ENCODE measurements at places on chromosomes 3 and 15.

DNA sequence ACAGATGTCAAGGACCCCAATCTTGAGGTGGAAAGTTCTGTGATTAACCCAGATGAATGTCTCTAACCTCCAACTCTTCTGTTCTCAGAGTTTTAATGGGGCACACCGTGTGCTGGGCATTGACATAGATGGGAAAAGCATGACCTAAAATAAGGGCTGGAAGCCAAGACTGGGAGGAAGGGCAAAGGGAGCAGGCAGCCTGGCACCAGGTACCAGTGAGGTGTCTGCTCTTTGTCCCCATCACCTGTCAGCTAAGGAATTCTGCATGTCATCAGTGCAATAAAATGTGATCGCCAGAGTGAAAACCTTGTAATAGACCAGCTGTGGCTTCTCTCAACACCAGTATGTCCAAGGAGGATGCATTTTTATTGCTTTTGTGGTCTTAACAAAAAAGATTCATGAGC, 143.5 kb upstream of the TPM1 start:
- no peak for DNase-seq

DNA sequence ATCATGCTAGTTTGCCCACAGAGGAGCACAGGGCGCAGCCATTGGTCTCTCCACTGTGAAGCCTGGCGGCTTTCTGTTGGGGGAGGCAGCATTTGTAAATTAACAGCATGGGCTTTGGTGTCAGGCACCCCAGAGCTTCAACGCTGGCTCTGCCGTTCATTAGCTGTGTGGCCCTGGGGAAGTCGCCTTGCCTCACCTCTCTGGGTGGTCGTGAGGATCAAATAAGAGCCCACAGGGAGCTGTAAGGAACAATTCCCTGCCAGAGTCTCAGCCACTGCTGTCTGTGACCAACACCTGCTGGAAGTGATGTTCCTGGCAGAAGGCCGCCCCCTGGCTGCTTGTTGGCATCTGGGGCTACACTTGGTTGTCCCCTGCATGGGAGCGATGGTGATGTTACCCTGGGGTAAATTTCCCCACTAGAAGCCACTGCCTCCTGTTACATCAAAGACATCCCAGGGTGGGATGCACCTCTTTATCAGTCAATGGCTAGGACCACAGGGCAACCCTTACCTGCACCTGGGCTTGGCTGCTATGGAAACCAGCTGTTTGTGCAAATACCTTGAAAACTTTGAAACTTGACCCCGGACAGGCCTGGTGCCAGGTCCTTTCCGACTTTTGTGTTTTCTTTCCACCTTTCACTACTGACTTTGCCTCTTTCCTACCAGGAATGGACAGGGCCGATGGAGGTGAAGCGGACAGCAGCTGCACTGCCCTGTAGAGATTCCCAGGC, 36.9 kb downstream of the DNASE1L3 start:
- no peak for DNase-seq

GRCh38 chr15:33608714-33609113, 297.9 kb downstream of the RYR3 start:
- DNase-seq, result no peak

GRCh38 chr15:67156426-67156825, 91.0 kb downstream of the SMAD3 start:
- no peak for DNase-seq

DNA sequence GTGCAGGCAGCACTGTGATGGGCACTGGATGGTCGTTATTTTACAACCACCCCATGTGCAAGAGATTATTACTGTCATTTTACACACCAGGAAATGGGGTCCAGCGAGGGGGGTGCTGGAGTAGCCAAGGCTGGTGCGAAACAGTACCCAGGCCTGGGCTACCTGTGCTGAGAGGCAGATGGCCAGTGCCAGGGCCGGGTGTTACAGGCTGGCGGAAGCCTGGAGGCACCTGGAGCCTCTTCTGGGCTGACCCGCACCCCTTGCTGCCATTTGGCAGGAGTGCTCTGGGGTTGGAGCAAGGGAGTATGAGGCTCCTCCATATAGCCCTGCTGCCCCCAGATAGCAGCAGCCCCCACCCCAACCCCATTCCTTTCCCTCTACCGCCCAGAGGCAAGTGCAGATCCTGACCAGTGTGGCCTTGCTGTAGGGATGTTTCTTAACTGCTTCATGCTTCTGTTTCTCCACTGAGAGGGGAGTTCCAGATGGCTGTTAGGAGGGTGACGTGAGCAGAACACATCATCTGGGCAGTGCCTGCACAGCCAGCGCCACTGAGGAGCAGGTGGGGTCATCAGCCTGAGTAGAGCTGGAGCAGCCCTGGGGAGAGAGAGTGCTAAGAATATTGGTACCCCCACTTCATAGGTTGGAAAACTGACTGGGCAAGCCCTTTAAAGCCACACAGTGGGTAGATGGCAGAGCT, 15.3 kb downstream of the SNX33 start:
- no peak for DNase-seq

DNA sequence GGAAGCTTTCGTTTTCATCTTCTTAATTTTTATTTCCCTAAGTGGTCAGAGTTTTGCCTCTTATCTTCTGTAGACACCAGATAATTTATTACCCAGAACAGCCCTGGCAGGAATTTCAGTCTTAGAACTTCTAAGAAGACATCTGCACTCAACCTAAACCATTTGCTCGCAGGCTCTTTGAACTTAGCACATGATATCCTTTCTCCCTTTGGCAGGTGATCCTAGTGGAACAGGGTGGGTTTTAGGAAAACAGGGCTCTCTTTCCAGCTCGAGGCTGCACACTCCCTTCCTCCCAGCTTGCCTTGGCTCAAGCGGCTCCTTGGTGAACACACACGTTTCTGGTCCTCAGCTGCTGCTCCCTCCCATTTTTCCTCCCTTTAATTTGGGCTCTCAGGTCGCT, 116.5 kb downstream of the THSD4 start:
- no peak for DNase-seq

GRCh38 chr15:63165166-63165859, 8.0 kb upstream of the RPS27L start:
- DNase-seq, result peak; percentile 37

DNA sequence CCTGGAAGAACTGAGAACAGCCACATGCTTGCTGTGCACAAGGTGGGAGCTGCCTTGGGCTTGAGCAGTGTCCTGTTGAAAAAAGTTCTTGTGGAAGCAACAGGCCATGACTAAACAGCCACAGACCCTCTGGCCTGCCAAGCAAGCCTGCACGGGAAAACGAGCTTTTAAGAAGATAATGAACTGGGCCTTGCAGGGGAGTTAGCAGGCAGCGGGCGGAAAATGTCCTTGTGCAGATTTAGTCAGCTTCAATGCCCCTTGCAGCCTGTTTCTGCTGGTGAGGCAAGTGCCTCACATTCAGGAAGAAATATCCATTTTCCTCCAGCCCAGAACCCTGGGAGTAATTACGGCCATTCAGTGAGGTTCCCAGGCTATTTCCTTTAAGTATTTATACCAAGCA, 126.2 kb upstream of the KLHL25 start:
- no peak for DNase-seq

- DNase-seq, result peak; percentile 97
Observed at GRCh38 chr3:49104427-49105291, at the start of gene QARS1. QARS1 (minus strand) TSS chr3:49104757; CDS start chr3:49104733, 24 bp downstream.

- no peak for DNase-seq
Observed at GRCh38 chr15:82751308-82751707, 41.6 kb upstream of the AP3B2 start.

GRCh38 chr3:139561255-139561817, 21.8 kb upstream of the RBP1 start:
- DNase-seq, result no peak

- DNase-seq, result peak; percentile 30
Observed at GRCh38 chr3:65342084-65342683, 654.4 kb upstream of the ADAMTS9 start.

- DNase-seq, result no peak
Observed at GRCh38 chr3:191076903-191077552, 122.0 kb upstream of the OSTN start.

GRCh38 chr15:42628761-42629160, 53.4 kb downstream of the STARD9 start:
- no peak for DNase-seq

GRCh38 chr15:42057799-42058646, 36.3 kb downstream of the PLA2G4D start:
- no peak for DNase-seq

DNA sequence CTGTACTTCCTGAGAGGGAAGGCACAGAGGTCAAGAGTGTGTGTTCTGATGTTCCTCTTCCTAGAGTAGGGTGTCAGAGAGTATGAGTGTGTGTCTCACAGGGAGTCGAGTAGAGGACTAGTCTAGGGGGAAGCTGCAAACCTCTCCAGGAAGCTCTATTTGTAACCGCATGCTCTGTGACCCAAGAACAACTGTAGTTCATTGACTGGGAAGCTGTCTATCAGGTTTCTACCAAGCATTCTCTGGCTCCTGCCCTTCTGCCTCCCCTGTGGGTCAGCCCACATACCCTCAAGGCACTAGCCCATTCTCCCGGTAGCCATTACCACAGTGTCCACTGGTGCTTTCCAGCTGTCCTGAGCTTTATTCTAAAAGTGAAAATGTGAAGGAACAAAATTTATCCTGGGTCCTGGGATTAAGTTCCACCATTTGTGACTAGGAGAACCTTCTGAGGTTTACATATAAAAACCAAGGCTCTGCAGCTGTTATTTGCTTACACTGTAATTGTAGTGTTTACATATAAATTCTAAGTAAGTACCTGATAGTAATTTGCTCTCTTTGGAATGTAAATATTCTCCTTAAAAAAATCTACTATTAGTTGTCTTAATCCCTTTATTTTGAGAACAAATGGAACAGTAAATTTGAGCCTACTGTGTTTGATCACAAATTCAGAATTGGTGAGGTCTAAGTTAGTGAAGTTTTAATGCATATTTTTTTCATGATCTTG, 40.7 kb downstream of the MYRIP start:
- no peak for DNase-seq

GRCh38 chr3:72376956-72377710, 471.1 kb downstream of the SHQ1 start:
- no peak for DNase-seq

GRCh38 chr3:136657526-136657925, 94.7 kb downstream of the STAG1 start:
- no peak for DNase-seq

DNA sequence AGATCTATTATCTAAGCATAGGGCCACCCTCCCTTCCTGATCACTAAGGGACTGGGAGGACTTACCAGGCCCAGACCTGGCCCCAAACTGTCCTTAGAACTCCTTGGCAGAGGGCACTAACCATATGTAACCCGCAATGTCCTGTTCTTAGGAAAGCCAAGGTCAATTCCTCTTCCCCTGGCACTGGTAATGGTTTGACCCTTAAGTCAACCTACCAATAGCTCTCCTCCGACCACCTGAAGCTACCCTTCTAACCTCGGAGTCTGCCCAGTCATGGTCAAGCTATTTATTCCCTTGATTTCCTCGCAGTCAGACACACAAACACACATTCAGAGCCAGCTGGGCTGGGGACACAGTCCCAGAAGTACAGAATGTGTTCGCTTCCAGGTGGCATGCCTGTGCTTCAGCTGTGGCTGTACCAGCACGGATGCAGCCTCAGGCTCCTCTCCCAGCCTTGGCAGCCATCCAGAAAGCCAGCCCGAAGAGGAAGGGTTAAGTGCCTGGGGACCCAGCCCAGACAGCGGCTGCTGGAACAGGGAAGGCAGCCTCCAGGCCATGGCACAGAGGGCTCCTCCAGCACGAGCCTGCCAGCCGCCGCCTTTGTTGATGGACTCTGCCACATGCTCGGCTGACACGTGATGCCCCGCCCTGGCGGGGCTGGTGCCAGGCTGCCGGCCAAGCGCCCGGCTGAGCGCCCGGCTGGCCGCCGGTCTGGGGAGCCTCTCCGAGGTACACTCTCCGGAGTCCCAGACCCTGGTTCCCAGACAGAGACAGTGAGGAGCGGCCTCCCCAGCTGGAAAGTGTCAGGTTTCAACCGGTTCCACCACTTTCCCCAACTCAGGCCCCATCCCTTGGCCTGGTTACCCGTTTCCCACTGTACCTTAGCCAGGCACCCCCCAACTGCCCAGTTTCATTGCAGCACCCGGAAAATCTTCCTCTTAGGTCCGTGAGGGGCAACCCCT, 5.5 kb downstream of the BMF start:
- DNase-seq, result peak; percentile 76

- no peak for DNase-seq
Observed at GRCh38 chr3:137972396-137972795, 37.6 kb upstream of the CLDN18 start.

DNA sequence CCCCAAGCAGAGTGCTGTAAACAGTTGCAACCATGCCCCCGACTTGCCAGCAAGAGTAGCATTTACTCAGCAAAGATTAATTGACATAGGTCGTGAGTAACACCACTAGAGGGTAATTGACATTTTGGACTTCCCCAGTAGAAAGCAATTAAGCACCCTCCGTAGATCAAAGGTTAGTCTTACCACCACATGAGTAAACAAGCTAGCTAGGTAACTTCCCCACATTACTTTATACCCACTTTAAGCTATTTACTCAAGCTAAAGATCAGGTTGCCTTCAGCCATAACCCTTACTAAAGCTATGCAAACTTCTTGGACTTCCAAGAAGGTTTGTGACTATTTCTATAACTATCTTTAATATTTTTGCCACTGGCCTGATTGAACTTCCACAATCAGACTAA, 1072.7 kb downstream of the OTOL1 start:
- no peak for DNase-seq

DNA sequence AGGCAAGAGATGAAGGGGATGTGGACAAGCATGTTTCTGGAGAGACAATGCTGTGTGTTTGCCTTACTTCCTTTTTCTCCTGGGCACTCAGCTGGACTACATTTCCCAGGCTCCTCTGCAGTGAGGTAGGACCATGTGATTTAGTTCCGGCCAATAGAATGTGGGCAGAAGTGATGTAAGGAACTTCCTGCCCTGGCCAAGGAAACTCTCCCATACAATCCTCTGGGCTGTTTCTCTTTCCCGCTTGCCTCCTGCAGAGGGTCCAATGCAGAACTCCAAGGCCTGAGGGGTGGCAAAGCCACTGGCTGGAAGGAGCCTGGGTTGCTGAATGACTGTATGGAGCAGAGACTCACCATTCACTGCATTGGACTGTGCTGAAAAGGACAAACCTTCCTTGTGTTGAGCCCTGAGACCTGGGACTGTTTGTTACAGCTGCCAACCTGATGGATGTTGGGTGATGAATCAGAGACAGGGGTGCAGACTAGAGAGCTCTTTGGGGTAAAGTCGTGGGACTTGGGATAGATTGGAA, 82.7 kb upstream of the SLC6A6 start:
- DNase-seq, result peak; percentile 74

GRCh38 chr15:96422125-96422524, 91.6 kb downstream of the NR2F2 start:
- no peak for DNase-seq

- DNase-seq, result no peak
Observed at GRCh38 chr3:192564611-192565010, 162.7 kb downstream of the FGF12 start.

Measured in AG08396 (cell line).